ENCODE measurements at places on chromosomes 16 and 17.

- no peak for DNase-seq
Observed at GRCh38 chr16:700684-701584, 4.7 kb downstream of the FBXL16 start.

GRCh38 chr16:54389836-54390494, 103.4 kb upstream of the IRX3 start:
- no peak for DNase-seq

- DNase-seq, result no peak
Observed at GRCh38 chr16:68931196-68931595, 87.9 kb downstream of the TANGO6 start.

DNA sequence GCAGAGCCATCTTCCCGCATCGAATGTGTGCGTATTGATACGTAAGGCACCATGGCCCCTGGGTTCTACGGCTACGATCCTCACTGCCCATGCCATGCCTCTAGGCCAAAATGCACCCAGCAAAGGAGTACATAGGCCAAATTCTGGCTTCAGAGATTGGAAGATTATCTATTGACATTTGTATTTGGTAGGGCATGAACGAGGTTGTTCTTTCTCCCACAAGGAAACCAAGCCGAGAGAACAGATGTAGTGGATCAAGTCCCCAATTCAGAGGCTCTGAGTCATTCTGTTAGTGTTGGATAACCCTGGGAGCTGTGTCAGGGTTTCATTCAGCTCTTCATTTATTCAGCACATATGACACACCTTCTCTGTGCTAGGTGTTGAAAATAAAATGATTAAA, 36.5 kb downstream of the HOXB1 start:
- no peak for DNase-seq

DNA sequence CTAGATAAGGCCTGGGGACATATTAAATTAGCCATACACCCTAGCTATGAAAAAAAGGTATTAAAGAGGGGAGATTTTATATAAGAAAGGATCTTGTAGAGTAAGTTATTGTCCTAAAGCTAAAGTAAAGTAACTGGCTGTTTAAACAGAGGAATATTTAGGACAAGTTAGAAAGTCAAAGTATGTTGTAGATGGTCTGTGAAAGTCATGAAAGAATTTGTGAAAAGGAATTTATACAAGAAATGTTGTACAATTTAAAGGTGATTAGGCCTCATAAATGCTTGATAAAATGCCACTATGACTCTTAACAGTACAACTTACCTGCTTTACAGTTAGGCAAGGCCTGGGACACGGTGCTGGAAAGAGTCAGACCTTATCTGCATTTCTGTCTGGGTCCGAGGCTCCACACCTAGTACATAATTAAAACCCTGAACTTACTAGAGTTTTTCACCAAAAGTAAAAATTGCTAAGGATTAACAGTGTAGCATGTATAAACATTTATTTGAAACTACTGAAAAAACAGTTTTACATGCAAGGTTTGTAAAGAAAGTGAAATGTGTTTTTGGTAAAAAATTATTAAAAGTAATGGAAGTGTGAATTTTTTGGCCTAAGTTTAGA, 445.3 kb upstream of the TOM1L1 start:
- DNase-seq, result no peak

DNA sequence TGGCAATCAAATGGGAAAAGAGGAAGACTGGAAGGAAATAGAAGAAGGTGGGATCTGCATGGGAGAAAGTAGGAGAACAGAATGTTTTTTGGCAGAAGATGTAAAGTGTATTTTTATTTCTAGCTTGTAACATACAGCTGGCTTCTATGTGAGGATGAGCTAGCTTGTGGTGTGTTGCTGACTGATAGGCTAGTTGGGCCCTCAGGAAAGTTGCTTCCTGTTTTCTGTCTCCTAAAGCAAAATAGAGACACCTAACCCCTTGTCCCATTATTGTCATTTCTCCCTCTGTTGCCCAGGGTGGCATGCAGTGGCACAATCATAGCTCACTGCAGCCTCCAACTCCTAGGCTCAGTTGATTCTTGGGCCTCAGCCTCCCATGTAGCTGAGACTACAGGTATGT, 15.9 kb downstream of the TNRC6A start:
- no peak for DNase-seq

GRCh38 chr16:4322121-4323052, 6.5 kb downstream of the GLIS2 start:
- DNase-seq, result no peak

DNA sequence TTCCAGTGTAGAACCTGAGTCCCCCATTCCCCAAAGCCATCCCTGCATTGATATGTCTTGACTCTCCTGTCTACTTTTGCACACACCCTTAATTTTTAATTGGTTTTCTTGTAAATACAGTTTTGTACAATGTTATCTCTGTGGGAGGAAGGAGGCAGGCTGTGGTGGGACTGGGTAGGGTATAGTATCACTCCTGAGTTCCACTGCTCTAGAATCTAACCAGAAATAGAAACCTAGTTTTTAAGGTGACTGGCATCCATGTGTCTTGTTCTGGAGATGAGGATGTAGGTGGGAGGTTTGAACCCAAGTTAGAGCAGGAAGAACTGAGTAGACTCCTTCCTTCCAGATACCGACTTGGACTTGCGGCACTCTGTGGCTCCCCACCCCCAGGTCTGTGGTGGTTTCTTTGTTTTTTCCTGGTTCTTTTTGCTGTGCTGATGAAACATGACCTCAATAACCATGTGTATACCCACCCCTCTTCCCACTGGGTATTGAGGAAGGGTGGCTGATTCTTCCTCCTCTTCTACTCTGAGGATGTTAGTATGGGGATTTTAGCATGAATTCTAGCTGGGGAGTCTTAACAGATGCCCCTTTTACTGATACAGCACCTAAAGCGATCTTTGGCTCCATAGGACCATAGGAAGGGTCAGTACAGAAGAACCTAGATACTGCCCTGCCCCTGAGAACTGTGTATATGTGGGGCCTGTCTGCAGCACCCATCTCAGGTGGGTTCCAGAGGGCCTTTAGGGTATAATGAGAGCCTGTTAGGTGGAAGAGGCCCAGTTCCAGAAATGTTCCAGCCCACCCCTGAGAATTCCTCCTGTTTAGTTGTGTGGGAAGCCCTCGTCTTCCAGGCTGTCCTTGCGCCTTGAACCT, 48.7 kb downstream of the SF3B3 start:
- no peak for DNase-seq

DNA sequence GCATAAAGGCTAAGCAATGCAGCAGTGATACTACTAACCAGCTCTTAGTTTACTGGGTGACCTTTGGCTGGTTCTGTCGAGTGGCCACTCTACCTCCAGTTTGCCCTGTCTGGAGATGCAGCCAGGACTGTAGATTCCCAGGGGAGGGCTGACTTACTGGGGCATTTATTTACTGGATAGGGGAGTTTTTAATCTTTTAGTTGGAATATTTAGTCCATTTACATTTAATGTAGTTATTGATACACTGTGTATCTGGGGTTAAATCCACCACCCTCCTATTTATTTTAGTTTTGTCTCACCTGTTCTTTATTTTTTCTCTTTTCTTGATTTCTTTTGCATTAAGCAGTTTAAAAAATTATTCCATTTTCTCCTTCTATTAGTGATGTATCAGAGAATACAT, 112.9 kb downstream of the RPTOR start:
- DNase-seq, result no peak

- no peak for DNase-seq
Observed at GRCh38 chr17:58513267-58513964, 1.0 kb downstream of the MTMR4 start.

GRCh38 chr17:28384281-28385036, 13.0 kb downstream of the SARM1 start:
- peak; percentile 38 for DNase-seq

GRCh38 chr16:67435758-67436164, 4.8 kb downstream of the HSD11B2 start:
- no peak for DNase-seq

GRCh38 chr17:81819708-81820107, 13.4 kb downstream of the MCRIP1 start:
- DNase-seq, result no peak

DNA sequence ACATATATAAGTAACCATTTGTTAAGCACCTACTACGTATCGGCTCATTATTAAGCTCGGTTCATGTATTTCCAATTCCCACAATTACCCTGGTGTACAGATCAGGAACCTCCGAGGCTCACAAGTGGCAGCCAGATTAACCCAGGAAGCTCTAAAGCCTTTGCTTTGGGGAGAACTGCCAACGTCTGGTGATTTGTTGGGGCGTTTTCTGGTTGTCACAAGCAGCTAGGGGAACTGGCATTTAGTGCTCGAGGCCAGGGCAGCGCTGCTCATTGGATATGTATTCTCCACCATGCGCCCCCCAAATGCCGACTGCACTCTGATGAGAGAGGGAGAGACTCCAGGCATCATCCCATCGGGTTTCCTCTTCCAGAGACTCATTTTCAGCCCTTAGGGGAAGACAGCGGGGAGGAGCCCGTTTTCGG, 541 bp downstream of the ZNF18 start:
- peak; percentile 13 for DNase-seq

DNA sequence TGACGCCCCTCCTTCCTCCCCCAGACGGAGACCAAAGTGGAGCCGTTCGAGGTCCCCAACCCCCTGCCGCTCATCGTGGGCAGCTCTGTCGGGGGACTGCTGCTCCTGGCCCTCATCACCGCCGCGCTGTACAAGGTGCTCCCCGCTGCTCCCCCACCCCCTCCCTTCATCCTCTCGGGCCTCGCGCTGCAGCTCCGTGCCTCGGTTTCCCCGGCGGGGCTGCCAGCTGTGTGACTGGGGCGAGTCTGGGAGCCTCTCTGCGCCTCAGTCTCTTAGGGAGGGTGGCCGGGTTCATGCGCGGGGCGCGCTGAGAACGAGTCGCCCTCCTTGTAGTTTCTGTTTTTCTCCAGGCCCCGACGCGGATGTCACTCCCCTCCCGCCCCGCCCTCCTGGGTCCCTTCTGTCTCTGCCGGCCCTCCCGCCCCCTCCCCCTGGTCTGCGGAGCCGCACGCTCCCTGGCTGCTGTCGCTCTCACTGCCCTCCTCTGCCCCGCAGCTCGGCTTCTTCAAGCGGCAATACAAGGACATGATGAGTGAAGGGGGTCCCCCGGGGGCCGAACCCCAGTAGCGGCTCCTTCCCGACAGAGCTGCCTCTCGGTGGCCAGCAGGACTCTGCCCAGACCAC, 23.7 kb upstream of the ITGAX start:
- no peak for DNase-seq

DNA sequence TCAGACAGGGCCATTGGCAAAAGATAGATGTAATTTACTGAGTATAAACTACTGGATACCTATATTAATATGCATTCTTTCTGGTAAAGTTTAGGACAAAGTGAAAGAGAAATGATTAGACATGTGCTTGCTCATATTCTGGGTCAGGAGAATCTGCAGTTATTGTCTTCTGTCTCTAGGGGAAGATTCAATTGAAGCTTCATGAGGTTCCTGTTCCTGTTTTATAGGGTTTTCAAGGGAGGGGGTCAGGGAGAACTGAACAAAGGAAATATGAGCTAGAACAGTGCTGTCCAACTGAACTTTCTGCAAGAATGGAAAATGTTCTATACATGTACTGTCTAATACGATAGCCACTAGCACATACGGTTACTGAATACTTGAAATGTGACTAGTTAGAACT, 59.3 kb upstream of the CORO6 start:
- no peak for DNase-seq

GRCh38 chr16:66824006-66824405, 6.8 kb downstream of the NAE1 start:
- no peak for DNase-seq

GRCh38 chr17:80425835-80426426, 11.0 kb downstream of the ENDOV start:
- DNase-seq, result no peak

DNA sequence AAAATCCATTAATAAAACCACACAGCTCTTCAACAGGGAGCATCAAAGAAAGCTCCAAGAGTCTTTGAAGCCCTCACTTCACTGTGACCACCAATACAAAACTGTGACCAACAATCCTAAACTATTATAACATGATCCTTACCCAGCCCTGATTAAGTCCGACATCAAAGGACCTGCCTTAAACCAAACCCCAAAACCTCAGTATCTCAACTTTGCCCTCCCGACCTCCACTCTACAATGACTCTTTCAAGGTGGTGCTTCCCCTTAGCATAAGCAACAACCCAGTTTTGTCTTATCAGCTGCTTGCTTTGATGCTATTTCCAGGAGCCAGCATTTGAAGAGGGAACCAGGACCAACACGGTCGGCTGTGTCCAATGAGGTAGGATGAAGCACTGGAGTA, 8.5 kb upstream of the PRSS22 start:
- no peak for DNase-seq

DNA sequence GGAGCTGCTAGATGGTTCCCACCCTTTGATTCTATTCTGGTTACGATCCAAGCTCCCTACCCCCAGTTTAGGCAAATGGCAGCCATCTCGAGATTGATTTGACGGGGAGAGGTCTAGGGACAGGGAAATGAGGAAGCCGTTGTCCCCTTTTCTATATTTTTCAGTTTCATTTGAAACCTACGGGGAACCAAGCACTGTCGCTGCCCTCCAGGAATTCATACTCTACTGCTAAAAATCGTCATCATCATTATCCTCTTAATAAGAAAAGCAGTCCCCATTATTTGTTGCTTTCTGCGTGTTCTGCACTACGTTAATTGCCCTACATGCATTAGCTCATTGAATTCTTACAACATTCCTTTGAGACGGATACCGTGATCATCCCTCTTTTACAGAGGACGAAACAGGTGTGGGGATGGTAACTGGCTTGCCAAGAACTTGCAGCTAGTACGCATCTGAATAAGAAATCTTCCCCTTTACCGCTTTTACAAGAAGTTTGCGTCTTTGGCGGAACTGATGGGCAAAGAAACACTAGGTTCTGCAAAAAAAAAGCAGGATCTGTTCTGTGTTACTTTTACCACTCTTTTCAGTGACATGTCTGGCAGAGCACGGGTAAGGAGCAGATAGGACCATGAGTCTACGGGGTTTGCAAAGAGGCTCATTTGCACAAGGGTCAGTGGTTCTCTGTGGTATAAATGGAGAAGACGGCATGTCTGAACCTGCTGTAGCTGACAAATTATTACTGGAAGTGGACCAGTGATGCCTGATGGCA, 1.1 kb downstream of the CCP110 start:
- no peak for DNase-seq

DNA sequence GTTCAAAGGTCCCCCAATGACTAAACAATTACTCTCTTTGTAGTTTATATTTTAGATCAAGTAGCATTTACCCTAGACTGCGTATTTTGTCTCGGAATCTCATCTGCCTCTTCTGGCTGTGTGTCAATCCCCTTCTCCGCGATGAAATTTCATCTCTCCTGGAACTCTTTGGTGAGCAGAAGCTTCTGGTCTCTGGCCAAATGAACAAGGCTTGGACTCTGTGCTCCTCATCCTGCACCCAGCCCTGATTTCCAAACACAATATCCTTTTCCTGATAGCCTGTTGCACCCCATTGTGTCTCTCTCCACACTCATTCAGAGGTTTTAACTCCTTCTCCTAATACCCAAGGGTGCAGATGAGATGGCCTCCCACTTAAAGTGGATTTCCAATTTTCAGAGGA, 609.4 kb upstream of the CDH5 start:
- no peak for DNase-seq

GRCh38 chr16:77759201-77759600, 29.2 kb upstream of the VAT1L start:
- no peak for DNase-seq

DNA sequence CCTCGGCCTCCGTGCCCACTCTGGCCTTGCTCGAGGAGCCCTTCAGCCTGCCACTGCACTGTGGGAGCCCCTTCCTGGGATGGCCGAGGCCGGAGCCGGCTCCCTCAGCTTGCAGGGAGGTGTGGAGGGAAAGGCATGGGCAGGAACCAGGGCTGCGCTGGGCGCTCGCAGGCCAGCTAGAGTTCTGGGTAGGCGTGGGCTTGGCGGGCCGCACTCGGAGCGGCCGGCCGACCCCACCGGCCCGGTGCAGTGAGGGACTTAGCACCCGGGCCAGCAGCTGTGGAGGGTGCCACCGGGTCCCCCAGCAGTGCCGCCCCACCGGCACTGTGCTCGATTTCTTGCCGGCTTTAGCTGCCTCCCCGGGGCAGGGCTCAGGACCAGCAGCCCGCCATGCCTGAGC, 101.0 kb upstream of the IRX5 start:
- DNase-seq, result no peak

All from activated CD4-positive, CD25-positive, alpha-beta regulatory T cell (primary cell).